ENCODE measurements at places on chromosomes 2 and 18.

DNA sequence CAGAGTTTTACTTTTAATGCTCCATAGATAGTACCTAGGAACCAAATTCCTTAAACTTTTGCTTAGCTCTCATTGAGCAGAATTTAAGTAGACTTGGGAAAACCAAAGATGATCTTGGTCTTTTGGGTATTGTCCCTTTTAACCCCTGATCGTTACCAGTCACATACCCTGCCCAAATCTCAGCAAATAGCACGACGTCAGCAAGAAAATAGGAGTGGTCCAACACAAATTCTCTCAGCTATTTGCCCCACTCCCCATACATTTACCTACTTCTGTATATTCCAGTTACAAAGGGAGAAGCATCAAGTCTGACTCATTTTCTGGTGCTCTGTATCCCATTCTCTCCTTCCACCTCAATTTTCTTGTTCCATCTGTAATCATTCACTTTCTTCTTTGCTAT lies 387.3 kb downstream of the CCDC85A start:
- DNase-seq: no peak

DNA sequence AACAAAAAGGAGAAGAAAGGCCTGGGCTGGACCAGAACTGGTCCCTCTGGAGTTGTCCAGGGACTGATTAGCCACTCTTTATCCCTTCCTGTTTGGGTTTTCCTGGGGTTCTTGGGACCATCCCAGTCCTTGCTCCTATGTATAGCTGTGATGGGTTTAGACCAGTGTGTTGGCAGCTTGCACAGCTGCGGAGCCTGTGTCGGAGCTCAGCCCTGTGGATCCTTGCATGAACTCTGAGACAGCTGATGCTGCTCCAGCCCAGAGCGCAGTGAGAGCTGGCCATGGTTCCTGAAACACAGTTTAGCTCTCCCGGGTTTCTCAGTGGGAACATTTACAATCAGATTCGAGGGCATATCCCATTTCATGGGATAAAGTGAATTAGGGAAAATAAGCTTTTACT lies 16.9 kb downstream of the IMPA2 start:
- DNase-seq: no peak

- no peak for DNase-seq
Measured at GRCh38 chr2:15982285-15983044, 42.1 kb downstream of the MYCN start.

GRCh38 chr18:903701-904100 lies 970 bp upstream of the ADCYAP1 start:
- no peak for DNase-seq

DNA sequence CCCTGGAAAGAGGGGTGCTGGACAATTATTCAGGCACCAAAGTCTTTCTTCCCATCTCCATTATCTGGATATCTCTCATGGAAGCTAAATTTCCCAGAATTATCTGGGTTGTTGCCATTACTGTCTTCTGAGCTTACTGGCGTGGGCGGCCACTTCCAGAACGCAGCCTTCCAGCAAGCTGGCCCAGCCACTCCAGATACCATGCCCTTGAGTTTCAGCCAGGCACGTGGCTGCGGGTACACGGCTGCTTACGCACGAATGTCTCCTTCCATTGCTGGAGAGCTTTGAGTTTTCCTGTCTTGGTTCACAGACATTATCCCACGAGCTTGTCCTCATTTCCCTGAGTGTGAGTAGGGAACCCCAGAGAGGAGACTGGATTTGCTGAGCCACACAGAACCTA lies 32.7 kb downstream of the CELF4 start:
- no peak for DNase-seq

DNA sequence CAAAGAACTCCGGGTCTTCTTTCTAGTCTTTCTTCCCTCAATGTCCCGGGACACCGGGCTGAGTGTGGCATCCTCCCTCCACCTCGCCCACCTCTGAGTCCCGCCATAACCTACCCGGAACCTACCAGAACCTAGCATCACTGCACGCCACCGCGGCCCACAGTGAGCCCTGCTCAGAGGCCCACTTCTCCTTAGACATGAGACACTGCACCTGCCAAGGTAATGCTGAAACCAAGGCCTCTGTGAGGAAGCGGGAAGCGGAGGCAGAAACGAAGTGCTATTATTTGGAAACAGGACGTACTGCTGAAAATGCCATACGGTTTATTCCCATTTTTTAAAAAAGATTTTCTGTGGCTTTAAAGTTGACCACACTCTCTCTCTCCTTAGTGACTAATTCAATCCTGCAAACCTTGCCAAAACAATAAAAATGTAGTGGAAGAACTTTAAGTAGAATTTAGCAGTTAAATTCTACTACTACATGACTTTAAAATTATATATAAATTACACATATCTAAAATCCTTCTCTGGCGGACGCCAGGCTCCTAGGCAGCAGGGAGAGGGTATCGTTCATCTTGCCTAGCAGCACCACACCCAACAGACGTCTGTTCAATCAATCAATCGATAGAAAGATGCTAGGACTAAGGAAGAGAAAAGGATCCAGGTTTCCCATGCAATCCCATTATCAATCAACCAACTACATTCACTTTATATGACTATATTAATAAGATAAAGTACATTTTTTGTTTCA lies 82.0 kb downstream of the ZNF516 start:
- DNase-seq: no peak

- DNase-seq: no peak
Measured at GRCh38 chr2:213129311-213129710, 22.1 kb downstream of the IKZF2 start.

GRCh38 chr2:95377216-95378123 lies 25.0 kb upstream of the FAHD2A start:
- no peak for DNase-seq

GRCh38 chr18:56575819-56576663 lies 62.4 kb downstream of the TXNL1 start:
- DNase-seq: no peak

DNA sequence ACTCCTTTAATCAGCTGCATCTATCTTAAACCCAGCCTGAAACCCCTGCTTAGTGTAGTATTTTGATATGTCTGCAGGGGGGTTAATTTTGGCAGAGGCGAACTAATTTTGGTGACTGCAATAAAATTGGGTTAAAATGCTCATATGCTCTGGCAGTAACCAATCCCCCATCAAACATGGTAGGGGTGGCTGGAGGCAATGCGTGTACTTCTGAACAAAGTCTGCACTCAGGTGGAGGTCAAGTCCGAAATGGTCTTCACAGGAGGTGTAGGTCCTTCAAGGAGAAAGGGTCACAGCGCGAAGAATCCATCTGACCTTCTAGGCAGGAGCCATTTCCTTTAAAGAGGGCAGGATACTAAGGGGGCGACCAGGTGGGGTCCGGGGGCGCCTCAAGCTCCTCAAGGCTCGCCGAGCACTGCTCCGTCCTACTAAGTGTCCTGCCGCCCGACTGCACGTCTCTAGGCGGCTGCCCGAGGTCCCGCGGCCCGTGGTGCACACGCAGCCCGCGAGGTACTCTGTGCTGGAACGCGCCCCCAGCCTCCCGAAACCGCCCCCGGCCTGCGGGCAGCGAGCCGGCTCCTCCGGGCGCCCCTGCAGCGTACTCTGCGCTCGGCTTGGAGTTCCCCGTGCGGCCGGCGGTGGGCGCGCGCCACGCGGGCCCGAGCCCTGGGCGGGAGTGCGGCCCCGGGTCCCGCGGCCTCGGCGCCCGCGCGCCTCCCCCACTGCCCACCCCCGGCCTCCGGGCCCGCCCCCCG lies 1.7 kb upstream of the LDLRAD4 start:
- DNase-seq: no peak
